Right lobe of liver (tissue), 6 donors: ENCODE measurements at places on chromosomes 1 and 21.
A peak's percentile ranks its signal among the peaks of the same experiment; 100 is the strongest.

DNA sequence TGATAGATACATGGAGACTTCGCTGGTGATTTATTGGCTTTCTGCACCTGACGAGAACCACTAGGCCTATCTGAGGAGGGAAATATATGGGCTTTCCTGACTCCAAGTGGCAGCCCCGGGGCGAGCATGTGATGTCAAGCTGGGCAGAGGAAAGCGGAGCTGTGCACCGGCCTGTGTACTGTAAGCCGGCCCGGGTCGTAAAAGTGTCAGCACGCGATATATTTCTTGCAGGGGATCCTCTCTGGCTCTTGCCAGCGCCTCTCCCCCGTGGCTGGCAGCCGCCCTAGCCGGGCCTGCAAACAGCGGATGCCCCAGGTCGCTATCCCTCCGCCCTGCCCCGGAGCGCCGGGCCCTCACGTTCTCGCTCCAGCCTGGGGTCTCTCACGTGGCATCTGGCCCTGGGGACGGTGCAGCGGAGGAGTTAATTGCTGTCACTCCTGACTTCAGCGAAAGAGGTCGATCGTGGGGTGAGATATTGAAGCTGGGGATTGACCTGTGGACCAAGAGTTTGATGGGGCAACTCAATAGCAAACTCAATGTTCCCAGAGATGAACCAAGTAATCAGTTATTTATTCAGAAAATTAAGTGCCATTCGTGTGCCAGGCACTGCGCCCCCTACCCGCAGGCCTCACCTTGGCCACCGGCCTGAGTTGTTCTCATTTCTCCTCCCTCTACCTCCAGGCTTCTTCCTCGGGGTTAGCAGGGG, 41.0 kb upstream of the HAO2 start:
- H3K27me3 ChIP-seq: no peaks in the 10 kb centered on the region
- peak overlapping the region; percentile 52 for H3K4me3 ChIP-seq

DNA sequence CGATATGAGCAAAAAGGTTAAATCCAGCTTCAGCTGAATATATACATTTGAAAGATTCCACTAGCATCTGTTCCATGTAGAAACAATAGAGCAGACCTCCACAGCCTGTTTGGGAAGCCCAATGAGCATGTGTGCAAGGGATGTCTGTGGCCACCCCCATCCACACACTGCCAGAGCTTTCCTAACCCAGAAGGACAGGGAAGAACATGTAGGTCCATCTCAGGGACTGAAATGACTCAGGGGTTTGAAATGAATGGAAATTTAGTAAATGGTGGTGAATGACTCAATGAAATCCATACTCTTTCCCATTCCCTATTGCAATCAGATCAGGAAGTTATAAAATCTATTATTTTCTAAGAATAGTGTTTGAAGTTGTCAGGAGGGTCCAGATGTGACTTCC, 397.2 kb downstream of the DUSP10 start:
- H3K4me1 ChIP-seq: no peaks in the 10 kb centered on the region
- no peak for DNase-seq
- H3K36me3 ChIP-seq: no peaks in the 10 kb centered on the region
- H3K27ac ChIP-seq: no peak overlapping the region
- no peak overlapping the region for H3K4me3 ChIP-seq
- no peaks in the 10 kb centered on the region for H3K27me3 ChIP-seq

- H3K27ac ChIP-seq: no peak overlapping the region
- H3K36me3 ChIP-seq: no peaks in the 10 kb centered on the region
- DNase-seq: no peak
- H3K27me3 ChIP-seq: no peaks in the 10 kb centered on the region
These were observed 83.4 kb upstream of the ACTL8 start for GRCh38 chr1:17671741-17672140.

DNA sequence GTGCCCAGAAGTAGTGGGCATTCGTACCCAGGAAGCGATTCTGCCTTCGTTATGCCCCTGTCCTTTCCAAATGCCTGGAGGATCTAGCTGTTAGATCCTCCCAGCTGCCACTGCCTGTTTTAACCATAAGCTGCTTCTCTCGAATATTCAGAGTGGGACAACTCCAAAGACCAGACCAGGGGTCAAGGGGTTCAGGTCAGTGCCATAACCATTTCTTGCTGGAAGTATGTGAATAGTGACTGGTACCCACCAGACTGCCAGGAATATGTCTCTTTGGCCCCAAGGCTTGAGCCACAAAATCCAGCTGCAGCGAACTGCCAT, 914 bp upstream of the MTF1 start:
- H3K4me1 ChIP-seq: peaks cover 25% of the 10 kb centered on the region
- H3K4me3 ChIP-seq: peak overlapping the region; percentile 96
- no peaks in the 10 kb centered on the region for H3K27me3 ChIP-seq
- DNase-seq: no peak
- H3K27ac ChIP-seq: no peak overlapping the region

DNA sequence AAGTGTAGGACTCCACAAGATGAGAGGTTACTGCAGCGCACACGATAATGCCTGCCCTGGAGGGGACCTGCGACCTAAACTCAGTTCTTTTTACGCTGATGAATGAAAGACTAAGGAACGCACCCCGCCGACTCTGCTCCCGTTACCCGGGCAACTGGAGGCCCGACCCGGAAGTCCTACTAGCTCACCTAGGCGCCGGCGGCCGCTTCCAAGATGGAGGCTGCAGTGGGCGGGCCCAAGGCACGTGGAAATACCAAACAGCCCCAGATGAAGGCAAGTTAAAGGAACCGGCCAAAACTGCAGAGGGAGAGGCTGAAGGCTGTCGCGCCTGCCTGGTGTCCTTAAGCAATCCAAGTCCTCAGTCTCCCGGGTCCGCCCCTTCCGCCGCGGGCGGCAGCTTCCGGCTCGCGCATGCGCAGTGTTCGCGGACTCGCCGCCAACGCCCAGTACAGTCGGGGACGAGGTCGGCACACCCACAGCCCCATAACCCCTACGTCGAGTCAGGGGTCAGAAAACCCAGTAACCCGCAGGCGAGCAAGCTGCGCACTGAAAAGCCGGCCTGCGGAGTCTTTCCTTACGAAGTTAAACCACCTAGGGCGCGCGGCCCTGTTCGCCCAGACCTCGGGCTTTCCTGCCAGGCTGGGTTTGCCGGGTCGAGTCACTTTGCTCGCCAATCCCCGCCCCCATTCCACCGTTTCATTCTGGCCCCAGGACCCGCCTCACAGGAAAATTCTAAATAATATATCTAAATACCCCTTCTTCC, at the start of gene SETD4:
Gene SETD4 (minus strand): TSS at position 368 of the 763 bp plus-strand sequence. CDS start 1,638 bp downstream, outside the sequence.
- peaks cover 23% of the 10 kb centered on the region for H3K36me3 ChIP-seq
- no peaks in the 10 kb centered on the region for H3K27me3 ChIP-seq
- H3K27ac ChIP-seq: peak within 1 kb of the TSS; percentile 87
- DNase-seq: peak; percentile 95
- peak within 1 kb of the TSS; percentile 88 for H3K4me3 ChIP-seq

DNA sequence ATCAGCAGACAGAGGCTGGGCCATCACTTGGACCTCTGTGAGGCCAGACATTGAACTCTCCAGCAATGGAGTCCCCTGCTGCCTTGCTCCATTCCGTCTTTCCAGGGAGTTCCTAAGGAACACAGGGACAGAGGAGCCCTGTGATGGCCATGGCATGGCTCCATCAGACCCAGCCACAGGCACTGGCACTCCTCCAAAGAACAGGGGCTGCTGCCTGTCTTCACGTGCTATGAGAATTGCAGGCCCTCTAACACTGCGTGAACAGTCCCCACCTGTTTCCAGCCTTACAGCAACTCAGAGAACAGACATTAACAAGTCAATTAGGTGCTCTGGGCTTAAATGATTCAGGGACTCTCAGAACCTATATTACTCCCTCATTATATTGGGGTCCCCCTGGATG, 140.8 kb downstream of the ASTN1 start:
- no peak overlapping the region for H3K27ac ChIP-seq
- H3K27me3 ChIP-seq: no peaks in the 10 kb centered on the region
- H3K4me1 ChIP-seq: no peaks in the 10 kb centered on the region
- H3K36me3 ChIP-seq: no peaks in the 10 kb centered on the region
